ENCODE measurements at places on chromosomes 6 and 20. TPM values are rescaled to one million over a fixed set of nuclear protein-coding genes. Genes with fewer than 3 reads are reported as not detected.

- DNase-seq, result no peak
These were observed 79.5 kb upstream of the TCF21 start for GRCh38 chr6:133809406-133809805.

DNA sequence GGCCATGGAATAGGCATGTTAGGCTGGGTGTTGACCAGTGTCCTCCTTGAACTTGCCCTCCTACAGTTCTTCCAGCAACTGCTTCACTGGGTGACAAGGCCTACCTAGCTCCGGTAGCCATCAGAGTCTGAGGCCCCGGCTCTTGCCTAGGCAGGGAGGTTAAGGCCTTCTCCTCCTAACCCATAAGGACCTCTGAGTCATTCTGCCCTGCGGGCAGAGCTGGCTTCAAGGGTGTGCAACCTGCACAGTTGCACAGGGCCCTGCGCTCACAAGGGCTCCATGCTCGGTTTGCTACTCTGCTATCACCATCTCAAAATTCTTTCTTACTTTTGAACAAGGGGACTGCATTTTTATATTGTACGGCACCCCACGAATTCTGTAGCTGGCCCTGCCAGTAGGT, 17.9 kb downstream of the KCNB1 start:
- no peak for DNase-seq

- no peak for DNase-seq
These were observed 187.6 kb downstream of the ADAT2 start for GRCh38 chr6:143262859-143263258.

DNA sequence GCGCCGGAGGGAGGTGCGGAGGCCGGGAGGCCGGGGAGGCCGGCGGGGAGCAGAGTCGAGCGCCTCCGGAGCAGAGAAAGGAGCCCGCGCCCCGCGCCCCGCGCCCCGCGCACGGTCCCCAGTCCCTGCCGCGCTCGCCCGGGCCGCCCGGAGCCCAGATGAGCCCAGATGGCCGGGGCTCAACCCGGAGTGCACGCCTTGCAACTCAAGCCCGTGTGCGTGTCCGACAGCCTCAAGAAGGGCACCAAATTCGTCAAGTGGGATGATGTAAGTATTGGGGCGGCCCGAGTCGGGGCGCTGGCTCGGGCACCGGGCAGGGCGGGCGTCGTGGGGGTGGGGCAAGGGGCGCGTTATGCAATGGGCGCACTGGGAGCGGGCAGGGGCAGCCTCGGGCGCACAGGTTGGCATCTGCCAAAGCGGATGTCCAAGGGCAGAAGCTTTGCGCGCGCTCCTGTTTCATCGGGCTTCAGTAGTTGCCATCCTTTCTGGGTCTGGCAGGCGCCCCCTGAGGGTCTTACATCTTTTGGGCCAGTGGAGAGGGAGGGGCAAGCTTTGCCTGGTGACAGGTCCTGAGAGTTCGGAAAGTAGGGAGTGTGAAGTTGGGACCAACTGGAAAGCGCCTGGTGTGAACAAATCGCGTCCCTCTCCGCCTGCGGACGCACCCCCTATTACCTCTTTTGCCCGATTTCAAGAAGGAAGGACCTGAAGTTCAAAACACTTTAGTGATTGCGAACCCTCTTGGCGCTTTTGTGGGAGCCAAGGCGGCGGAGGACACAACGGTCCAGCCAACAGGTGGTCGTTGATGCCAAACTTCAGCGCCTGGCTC, 631 bp downstream of the PLCB1 start:
- DNase-seq, result peak; percentile 76

Gene VNN1
- total RNA-seq, result 1.2 TPM

All from sciatic nerve (tissue), 2 donors.